ENCODE measurements at places on chromosomes 3 and 15.

GRCh38 chr15:87038404-87038803, 958.7 kb downstream of the AGBL1 start:
- no peak for DNase-seq

- DNase-seq: no peak
Measured at GRCh38 chr15:78368651-78369050, 28.5 kb downstream of the CRABP1 start.

DNA sequence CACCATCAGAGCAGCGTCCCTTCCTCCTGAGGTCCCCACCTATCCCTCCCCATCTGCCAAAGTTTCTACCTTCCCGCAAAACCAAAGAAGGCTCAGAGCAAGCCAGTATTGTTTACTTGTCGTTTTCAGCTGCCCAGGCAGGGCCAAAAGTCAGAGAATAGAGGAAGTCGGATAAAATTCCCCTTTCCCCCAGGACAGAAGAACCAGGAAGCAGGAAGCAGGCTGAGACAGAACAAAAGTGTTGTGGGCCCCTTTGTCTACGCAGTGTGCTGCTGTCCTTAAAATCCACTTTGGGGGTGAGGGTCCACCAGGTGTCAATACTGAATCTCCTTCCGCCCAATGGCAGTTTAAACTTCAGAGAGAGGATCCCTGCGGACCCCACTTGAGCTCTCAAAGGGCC, 18.5 kb upstream of the RPL32 start:
- no peak for DNase-seq

DNA sequence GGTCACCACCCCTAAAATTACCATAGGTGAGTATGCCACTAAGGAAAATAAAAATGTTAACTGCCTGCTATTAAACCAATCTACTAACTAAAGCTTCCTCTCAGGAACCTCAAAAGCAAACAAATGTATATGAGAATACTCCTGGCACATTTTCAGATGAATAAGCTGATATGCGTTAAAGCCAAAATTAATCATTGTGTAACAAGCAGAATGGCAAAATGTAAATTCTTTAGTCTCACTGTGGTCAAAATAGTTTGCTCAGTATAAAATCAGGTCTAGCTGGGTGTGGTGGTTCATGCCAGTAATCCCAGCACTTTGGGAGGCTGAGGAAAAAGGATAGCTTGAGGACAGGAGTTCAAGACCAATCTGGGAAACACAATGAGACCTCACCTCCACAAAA, 53.6 kb downstream of the SUMF1 start:
- DNase-seq: no peak

DNA sequence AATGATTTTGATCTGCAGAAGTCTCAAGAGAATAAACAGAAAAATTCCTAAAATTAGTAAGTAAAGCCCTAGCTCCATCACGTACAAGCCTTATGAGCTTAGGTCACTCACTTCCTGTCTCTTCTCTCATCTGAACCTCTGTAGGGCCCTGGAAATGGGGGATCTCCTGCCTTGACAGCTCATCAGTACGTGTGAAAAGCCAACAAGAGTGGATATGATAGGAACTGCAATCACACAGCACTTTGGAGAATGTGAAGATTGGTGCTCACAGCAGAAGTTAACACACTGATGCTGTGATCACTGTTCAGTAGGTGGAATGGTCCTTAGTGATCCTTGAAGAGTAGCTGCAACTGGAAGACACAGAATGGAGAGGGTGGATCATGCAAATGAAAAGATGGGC, 27.8 kb upstream of the ALDH1L1 start:
- DNase-seq: no peak

GRCh38 chr3:9595877-9596276, 42.3 kb upstream of the LHFPL4 start:
- DNase-seq: no peak

DNA sequence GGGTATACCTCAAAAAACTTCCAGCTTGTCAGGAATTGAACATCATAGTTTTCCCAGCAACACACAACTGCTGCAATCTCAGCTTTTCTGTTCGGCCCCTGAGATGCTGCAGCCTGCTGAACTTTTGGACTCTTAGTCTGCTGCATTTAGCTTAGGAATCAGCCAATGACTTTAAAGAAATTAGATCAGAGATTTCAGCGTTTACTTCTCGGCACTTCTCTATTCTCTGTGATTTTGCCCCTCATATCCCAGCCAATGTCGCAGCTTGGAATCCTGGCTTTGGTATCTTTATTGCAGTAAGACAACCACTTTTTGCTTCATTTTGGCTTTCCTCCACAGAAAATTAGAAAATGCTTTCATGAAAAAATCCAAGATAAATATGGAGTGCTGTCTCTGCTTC, 86.3 kb upstream of the MCTP2 start:
- DNase-seq: no peak

- no peak for DNase-seq
Measured at GRCh38 chr3:144556392-144556791, 584.8 kb downstream of the DIPK2A start.

DNA sequence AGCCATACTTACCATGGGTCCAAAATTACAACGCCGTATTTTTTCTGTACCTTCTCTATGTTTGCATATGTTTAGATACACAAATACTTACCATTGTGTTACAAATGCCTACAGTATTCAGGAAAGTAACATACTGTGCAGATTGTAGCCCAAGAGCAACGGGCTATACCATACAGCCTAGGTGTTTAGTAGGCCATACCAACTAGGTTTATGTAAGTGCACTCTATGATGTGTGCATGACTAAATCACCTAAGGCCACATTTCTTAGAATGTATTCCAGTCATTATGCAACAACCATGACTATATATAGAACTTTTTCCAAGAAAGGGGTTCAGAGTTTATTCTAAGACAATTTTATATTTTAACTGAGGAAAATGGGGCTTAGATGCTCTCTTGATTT, 411.7 kb downstream of the MAGI1 start:
- no peak for DNase-seq

DNA sequence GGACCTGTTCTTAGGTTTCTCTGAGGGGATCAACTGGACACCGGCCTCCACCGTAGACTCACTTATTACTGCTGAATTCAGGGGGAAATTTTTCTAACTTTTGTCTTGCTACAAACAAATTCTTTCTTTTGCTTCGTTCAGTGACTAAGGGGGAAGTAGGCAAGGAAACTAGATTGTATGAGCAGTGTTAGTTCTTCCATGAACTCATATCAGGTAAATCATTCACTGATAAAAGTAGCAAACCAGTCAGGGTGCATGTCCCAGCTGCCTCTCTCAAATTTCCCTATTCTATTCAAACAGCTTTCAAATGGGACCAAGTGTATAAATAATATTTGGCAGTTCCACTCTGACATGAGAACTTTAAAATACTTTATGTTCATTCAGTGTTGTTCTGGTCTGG, 7.3 kb upstream of the CCDC13 start:
- DNase-seq: no peak

DNA sequence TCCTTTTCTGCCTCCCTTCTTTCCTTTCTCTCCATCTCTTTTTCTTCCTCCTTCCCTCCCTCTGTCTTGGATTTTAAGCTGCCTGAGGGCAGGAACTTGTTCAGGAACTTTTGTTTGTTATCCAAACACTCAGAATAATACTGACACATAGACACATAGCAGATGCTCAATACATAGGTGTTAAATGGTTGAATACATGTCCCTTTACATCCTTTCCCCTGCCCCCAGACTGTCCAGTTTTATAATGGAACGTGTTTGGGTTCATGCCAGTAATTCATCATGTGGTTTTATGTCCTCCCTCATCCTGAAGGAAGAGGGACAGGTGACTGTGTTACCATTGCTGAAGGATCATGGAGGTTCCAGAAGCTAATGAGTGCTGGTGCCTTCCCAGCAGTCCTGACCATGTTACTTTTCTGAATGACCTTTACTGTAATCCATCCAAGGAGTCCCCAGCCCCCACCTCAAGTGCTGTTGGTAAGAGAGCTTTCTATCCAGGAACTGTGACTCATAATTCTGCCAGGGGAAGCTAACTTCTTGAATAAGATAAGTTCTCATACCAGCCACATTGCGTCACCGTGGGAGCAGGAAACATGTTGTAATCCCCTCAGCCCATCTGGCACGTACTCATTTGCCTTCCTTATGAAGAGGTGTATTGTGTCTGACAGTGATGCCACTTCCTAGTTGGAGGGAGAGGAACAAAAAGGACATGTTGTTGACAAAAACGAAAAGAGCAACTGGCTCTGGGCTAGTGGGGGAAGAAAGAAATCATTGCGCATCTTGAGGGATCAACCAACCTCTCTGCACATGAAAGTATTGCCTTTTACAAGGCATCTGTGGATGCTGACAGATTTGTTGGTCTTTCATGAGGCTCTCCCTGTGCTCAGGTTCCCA, 52.4 kb downstream of the IL1RAP start:
- peak; percentile 24 for DNase-seq

DNA sequence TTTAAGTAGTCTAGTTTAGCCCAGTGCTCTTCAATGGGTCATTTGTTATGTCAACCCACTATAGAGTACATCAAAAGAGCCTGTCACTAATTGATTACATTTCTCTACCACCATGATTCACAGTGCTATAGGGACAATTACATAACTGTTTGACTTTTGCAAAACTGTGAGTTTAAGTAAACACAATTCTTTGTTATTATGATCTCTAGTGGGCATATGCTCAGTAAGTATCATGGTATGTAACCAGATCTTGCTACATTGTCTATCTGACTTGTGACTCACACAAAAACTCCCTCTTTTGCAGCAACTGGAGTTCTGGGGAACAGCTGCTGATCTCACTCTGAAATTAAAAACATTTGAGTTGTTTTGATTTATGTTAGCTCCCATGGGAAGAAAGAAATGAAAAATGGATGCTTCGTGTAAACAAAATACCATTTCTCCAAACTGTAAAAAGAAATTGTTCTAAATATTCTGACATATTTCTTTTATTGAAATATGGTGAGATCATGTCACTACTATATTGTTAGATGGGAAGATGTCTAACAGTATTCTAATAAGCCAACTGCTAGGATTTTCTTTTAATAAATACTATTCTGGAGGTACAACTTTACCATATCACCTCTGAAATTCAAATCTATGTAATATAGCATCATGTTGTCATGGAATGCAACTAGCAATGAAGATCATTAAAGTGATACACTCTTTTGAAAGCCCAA, 470.4 kb downstream of the ROBO1 start:
- DNase-seq: no peak

DNA sequence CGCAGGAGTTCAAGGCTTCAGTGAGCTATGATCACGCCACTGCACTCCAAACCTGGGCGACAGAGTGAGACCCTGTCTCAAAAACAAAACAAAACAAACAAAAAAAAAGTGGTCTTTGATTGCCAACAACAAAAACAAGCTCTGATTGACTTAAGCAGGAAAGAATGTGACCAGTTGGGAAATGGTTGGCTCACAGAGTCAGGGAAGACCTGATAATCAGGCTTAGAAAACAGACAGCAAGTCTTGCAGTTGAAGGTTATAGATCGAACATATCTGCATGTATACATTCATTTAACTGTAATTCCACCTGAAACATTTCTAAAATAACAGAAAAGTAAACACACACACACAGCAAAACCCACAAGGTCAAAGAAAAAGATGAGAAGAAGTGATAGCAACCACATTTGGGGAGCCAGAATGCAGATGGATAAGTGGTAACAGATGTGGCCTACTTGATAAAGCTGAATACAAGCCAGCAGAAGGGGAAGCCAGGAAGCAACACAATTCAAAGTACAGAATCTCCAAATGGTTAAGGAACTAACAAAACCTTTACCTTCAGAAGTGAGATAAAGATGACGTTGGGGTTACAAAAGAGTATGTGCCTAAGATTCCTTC, 699.9 kb upstream of the ZNF385D start:
- no peak for DNase-seq

DNA sequence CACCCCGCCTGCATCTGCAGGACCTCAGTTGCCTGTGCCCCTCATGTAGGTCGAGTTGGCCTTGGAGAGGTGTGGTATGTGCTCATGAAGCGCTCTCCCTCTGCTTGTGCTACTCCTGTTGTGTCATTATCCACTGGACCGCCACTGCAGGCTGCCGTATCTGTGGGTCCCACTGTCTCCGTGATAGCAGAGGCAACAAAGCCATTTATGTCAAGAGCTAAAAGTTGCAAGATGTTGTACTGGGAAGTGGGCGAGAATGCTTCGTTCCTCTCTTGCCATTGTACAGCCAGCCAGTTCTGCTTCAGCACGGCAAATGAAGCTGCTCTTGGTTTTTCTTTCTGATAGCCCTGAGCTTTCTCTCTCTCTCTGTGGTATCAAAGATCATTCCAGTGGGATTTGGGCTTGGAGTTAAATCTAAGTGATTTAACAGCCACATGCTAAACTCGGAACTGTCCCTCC, 89.0 kb downstream of the TMEM212 start:
- DNase-seq: no peak

DNA sequence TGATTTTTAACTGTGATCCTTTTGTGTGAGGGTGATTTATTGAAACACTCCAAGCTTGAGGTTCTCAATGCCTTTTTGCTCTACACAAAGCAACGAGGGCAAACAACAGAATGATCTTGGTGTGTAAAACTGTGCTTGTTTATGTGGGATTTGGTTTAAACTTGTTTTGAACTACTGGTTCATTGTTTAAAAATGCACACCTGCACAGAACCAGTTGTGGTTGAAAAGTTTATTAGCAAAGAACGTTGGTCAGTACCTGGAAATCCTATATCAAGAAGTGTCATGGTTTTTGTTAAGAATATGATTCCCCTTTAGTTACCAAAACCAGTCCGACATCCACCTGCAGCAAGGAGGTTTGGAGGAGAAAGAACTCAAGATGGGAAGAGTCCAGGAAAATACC, 239.4 kb downstream of the WNT5A start:
- DNase-seq: no peak

- no peak for DNase-seq
Measured at GRCh38 chr3:46910166-46910760, 32.7 kb downstream of the PTH1R start.

DNA sequence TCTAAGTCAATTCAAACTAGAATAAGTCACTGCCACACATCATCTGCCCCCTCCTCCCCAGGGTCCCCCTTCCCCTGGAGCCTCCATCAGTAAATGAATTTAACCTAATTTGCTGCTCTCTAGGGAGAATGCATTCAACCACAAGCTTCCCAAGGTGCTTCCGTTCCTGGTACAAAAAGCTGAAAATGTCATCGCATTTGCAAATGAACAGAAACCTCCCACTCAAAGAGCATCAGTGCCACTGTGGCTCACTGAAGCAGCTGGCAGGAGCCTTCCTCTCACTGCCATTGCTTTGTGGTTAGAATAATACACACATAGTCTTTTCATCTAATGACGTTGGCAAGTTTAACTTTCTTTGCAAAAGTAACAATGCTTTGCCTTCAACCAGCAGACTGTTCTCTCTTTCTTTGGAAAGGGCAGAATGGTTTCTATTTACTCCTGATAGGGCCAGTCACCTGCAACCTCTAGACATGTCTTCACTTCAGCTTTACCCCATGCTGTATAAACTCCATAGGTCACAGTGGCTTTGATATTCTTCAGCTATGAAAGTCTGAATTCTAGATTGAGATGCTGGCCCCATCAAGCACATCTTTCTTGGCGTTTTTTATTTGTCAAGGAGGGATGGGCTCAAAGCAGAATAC, 238.1 kb downstream of the CPNE4 start:
- no peak for DNase-seq
